ENCODE measurements at places on chromosomes 1 and 21.

GRCh38 chr1:47238935-47239592, 7.0 kb upstream of the TAL1 start:
- no peak for DNase-seq

- no peak for DNase-seq
These were observed 157.8 kb upstream of the LRRC7 start for GRCh38 chr1:69409731-69410456.

DNA sequence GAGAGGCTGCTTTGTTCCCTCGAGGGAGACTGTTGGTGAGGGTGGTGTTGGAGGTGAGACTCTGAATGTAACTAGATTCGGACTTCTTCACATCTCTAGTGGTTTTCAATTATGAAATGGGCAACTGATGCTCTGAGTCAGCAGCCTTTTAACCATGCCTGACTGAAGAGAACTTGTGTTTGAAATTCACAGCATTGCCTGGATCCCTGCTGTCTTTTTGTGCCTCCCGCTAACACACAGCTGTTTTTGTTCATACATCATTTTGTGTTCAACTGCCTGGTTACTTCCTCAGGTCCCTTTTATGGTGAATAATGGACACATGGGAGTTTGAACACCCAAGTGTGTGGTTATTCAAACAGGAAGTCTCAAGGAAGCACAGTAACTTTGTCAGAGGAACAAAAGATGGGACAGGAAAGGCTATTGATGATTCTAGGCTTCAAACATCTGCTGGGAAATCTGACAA, 16.8 kb downstream of the LAMC1 start:
- DNase-seq = no peak

GRCh38 chr1:5980314-5981008, 11.8 kb downstream of the NPHP4 start:
- DNase-seq = no peak

DNA sequence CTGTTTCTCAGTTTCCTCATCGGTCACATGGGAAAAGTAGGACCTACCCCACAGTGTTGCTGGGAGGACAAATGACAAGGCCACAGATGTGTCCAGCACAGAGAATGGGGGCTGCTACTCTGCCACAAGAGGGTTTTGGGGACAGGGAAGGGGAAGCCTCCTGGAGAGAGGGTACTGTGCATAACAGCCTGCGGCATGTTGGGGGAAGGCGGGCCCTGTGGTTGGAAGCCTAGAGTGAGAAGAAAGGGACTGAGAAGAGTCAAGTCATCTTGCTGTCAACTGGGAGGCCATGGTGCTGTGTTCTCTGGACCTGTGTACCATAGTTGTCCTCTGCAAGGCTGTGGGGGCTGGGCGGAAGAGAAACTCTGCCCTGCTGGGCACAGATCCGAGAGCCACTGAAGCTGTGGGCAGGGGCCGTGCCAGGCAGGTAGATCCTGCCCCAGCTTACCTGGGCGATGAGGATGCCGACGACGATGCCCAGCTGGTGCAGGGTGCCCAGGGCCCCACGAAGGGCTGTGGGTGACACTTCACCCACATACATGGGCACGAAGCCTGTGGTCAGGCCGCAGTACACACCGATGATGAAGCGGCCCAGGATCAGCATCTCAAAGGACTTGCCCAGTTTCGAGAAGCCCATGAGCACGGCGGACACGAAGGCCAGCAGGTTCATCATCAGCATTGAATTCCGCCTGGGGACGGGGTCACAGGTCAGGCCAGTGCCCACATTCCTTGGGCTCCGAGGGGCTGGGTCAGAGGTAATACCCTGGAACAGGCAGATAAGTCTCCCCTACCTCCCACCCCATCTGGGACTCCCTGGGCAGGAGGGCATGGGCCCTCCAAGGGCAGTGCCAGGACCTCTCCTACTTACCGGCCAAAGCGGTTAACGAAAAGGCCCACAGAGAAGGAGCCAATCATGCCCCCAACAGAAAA, 28.2 kb downstream of the SLC2A1 start:
- no peak for DNase-seq

- DNase-seq = peak; percentile 40
These were observed 918 bp upstream of the RASAL2 start for GRCh38 chr1:178092878-178093493.

DNA sequence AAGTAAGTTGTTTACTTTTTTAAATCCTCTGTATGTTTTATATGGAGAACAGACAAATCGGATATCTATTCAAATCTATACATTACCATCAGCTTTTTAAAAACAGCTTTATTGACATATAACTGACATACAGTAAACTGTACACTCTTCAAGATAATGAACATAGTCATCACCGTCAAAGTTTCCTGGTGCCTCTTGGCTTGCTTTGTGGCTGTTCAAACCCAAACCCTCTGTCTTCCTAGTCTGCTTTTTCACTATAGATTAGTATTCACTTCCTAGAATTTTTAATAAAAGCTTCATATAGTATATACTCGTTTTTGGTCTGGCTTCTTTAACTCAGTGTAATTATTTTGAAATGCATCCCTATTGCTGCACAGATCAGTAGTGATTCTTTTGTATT, 56.4 kb upstream of the TPTE start:
- DNase-seq = no peak

- DNase-seq = no peak
These were observed 82.3 kb upstream of the SYT6 start for GRCh38 chr1:114235960-114236359.

DNA sequence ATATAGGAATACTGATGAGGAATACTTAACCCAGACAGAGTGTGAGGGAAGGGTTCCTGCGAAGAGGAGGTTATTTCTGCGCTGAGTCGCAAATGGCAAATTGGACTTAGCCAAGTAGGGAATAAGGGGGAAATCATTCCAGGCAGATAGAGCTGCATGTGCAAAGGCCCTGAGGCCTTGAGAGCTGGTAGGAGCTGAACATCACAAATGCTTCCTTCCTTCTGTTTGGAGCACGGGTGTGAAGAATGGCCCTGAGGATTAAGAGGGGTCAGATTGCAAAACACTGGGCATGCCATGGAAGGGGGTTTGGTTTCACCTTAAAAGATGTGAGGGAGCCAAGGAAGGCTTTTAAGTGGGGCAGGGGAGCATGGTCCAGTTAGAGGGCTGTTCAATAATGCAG, 12.4 kb downstream of the IER5 start:
- no peak for DNase-seq

- DNase-seq = no peak
These were observed 38.6 kb upstream of the RALGPS2 start for GRCh38 chr1:178686407-178686806.

DNA sequence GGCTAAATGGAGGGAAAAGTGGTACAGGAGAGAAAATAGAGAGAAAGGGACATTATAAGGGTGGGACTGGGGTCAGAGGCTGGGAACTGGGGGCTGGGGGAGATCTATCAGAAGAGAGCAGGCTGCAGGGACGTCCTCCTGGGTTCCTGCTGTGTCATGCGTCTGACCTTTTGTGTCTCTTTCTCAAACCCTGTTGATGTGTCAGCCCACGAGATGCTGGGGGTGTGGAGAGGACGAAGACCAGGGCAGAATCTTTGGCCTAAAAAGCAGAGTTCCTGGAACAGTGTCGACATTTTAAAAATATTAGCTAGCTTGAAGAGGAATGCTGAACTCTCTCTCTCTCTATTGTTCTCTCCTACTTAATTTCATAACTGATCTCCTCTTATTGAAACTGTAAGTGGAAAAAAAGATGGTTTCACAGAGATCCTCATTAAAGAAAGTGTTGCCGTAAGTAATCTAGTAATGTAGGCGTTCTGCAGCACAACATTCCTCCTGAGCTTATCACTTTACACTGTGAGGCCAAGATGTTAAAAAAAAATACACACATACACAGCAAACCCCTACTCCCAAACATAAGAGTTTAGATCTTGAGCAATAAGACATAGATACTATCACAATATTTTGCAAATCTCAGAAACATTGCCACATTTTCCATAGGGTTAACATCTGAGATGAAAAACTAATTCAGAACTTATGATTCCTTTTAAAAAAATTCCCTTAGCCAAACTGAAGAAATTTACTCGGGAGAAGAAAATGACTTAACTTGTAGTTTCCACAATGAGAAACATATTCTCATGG, 52.6 kb downstream of the RUNX1 start:
- no peak for DNase-seq

- DNase-seq = no peak
These were observed 20.6 kb upstream of the PGD start for GRCh38 chr1:10378081-10378841.

GRCh38 chr1:24490101-24490781, 12.4 kb upstream of the RCAN3 start:
- no peak for DNase-seq

GRCh38 chr21:39077876-39078275, 105.4 kb downstream of the PSMG1 start:
- no peak for DNase-seq

- no peak for DNase-seq
These were observed 42.6 kb downstream of the DNM3 start for GRCh38 chr1:171883849-171884248.

GRCh38 chr1:12191242-12192032, 24.6 kb downstream of the TNFRSF1B start:
- DNase-seq = no peak

DNA sequence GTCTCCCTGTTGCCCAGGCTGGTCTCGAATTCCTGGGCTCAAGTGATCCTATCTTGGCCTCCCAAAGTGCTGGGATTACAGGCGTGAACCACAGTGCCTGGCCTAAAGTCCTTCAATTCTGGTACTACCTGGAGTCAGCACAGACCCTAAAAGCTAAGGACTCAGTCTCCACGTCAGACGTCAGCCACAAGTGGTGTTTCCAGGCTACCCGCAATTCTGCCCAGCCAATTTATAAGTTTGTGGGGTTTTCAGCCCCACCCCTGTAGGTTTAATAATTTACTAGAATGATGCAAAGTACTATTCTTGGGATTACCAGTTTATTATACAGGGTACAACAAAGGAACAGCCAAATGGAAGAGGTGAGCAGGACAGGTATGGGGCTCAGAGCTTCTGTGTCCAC, 10.6 kb upstream of the DIP2A start:
- no peak for DNase-seq

DNA sequence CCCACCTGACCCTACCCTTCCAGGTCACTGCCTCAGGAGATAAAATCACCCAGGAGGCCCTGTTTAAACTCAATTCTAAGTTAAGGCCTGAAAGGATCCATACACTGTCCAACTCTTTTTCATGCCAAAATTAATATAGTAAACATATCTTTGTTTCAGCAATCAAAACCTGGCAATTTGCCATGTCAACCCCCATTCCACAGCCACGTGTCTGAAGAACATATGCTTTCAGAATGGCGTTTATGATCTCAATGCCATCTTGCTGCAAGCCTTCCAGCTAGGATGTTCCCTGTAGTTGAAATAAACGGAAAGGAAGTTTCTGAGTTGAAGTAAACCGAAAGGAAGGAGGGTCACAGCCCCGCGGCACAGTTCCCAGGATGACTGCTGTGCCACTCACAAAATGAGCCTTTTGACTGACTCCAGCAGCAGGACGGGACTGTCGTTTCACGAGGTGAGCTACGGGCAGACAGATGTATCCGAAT, 472.0 kb downstream of the SMYD3 start:
- no peak for DNase-seq

GRCh38 chr1:80457409-80457808, 1343.3 kb upstream of the ADGRL2 start:
- no peak for DNase-seq

- DNase-seq = no peak
These were observed 58.6 kb upstream of the ZNF281 start for GRCh38 chr1:200468264-200469001.

- no peak for DNase-seq
These were observed 9.0 kb downstream of the KIAA0040 start for GRCh38 chr1:175183586-175183985.

DNA sequence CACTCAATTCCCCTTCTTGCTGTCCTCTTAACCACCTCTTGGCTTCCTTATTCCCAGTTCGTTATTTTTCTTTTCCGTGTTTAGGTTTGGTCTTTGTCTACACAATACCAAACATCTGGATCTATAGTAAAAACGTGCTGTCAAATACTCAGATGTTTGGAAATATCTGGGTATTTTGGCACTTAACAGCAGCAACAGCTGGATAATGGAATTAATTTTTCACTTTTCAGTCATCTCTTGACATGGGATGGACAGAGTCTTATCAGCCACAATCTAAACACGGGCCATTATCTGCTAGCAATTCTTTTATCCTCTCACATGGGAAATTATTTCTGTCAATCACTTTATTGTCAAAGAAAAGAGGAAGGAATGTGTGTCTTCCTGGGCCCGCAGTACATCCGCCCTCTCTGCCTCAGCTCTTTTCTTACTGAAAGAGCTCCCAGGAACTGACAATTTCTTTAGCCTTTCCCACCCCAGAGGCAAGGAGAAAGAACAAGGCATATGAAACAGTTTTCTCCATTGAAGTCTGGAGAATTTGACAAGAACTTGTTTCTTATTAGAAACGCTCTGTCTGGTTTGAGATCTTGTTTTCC, 13.4 kb downstream of the NHLH2 start:
- DNase-seq = no peak

DNA sequence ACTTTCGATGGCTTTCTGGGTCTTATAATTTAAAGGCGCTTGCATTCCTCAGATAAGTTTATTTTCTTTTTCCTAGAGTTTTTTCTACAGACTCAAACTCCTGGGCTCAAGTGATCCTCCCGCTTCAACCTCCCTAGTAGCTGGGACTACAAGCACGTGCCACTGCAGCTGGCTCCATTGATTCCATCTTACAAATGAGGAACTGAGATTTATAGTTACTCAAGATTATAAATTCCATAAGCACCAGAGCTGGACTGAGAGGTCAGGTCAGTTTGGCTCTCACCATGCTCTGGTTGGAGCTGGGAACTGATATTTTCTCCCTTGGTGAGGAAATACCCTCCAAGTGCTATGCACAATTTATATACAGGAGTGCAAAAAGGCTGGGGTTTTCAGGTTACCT, 13.4 kb upstream of the PRPF38B start:
- no peak for DNase-seq

DNA sequence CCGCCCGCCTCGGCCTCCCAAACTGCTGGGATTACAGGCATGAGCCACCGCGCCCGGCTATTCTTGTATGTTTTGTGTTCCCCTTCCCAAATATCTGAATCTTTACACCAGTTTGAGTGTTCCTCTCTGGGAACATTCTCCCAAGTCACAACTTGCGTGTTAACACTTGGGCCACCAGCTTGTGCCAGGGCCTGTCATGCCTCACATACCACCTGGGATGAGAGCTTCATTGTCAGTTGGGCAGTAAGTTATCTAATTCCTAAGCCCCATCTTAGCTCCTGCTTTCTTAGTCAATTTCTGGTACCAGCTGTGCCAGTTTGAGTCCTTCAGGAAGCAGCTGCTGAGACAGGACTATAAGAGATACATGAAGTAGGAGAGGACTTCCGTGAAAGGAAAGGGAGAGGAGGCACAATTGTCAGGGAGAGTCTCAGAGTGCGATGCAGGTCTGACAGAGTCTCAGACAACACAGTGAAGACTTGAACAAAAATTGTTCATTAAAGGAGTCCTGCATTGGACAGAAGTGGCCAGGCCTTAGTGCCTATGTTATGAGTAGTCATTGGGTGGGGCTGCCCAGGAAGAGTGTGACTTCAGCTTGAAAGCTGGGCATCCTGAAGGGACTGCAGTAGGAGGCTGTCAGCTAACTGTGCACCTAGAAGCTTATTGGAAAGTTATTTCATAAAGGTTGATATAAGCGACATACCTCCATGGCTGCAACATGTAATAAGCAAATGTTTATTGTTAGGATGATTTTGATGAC, 17.3 kb downstream of the ZFYVE9 start:
- DNase-seq = no peak
